ENCODE measurements at places on chromosomes 7 and 10.

- no peak for DNase-seq
Measured at GRCh38 chr7:45155357-45155900, 2.2 kb upstream of the RAMP3 start.

DNA sequence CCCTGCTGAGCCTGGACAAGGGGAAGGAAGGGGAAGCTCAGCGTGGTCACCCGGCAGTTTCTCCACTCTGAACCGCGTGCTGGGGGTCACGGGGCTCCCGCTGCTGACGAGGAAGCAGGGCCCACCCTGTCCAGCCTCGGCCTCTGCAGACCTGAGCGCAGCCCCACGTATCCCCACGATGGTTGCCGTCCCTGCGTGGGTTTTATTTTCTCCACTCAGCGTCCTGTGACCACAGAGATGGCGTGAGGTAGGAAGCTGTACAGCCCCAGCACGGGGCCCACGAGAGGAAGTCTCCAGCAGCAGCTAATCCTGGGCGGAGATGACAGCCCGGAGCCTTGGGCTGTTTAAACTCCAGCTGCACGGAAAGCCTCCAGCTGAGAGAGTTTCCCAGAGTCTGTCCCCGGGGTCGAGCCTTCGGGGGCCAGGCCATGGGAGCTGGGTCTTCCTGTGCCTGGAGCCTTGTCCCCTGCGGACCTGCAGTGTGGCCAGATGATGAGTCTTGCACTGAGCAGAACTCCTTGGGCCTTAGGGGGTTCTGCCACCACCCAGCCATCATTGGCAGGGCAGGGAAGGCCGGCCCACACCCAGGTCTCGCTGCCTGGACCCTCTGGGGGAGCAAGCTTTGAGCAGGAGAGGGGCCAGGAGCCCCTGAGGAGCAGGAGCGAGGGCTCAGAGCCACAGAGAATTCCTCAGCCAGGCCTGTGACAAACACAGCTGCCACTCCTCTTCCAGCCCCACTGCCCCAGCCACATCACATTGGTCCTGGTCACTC lies 72.8 kb upstream of the FAM20C start:
- no peak for DNase-seq

- DNase-seq, result no peak
Measured at GRCh38 chr7:103380395-103381191, 33.1 kb downstream of the PSMC2 start.

DNA sequence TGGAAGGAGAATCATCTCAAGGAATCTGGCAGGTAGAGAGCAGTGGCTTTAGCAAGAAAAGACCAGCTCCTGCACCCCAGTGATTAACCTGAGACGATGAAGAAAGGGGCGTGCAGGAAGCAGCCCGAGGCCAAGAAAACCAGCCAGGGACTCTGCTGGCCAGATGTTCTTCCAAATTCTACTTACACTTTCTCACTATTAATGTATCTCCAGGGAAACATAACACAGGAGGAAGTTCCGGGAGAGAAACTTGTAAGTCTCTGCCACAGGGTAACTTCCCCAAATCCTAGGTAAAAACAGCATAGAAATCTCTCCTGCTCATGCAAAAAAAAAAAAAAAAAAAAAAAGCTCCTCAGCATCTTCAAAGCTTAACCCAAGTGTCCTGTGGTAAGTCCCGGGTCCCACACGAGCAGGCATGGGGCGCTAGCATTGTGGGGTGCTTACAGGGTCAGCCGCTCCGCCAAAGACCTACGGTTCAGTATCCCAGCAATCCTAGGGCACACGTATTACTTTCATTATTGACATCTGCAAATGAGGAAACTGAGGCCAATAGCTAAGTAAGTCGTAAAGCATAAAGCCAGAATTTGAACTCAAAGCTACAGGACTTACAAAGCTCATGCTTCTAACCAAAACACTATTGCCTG lies 97.2 kb upstream of the GNA12 start:
- DNase-seq, result no peak

- DNase-seq, result no peak
Measured at GRCh38 chr7:8063706-8064297, 95.2 kb downstream of the GLCCI1 start.

DNA sequence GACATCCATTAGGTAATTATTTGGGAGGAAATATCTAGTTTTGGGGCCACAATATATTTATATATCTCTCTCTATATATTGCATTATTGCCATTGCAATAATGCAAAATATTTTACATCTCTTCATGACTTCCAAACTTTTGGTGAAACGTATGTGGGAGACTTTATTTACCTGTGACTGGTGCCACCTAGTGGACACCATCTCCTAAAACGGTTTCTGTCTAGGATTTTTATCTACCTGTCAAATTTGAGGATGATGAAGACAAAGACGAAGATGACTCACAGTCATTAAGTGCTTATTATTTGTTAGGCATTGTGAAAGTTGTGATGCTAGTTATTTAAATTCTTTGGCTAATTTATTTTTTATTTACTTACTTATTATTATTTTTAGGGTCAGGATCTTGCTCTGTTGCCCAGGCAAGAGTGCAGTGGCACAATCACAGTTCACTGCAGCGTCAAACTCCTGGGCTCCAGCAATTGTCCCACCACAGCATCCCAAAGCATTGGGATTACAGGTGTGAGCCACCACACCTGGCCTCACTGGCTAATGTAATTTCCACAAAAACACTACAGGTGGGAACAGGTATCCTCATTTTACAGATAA lies 18.7 kb upstream of the CBLL1 start:
- DNase-seq, result no peak

DNA sequence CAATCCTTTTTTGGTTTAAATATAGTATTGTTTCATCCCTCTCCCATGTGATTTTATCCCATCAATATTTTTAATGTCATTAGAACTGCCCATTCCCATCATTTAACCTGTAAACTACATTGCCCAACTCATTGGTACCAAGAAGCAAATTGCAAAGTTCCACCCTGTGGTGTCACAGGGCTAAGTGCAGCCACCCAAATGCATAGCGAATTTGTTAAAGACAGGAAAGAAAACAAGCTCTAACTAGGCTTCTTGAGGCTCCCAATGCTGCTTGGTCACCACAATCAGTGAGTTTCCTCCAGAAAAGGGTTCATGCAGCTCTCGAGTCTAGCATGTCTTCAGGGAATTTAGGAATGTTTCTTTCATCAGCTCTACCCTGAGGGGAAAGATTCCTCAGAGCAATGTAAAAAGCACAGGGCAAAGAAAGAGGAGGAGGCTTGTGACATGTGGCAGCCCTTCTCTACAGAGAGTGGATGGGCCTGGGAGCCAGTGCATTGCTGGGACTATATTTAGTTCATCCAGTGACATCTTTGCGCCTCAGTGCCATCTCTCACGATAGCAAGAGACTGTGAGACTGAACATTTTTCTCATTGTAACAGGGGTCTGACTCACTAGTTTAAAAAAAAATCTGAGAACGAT lies 58.1 kb downstream of the CAV1 start:
- DNase-seq, result no peak

DNA sequence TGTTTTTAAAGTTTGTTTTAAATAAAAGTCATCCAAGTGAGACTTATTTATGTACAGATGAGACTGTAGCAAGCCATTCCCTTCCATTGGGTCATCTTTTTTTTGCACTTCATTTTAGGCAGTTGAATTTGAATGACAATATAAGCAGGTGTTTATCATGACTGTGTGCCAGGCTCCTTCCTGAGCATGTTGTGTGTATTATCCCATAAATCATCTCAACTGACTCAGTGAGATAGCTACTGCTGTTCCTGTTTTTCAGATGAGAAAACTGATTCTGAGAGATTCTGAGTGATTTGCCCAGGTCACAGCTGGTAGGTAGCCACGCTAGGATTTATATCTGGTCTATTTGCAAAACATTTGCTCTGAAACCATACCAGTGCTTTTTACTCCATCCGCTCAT lies 11.7 kb downstream of the TMEM254 start:
- no peak for DNase-seq
